Activated CD4-positive, alpha-beta T cell treated with anti-CD3 and anti-CD28 coated beads, Interleukin-2, amount 50 U/mL, for 1 hour (primary cell): ENCODE measurements at places on chromosomes 2 and 18.

DNA sequence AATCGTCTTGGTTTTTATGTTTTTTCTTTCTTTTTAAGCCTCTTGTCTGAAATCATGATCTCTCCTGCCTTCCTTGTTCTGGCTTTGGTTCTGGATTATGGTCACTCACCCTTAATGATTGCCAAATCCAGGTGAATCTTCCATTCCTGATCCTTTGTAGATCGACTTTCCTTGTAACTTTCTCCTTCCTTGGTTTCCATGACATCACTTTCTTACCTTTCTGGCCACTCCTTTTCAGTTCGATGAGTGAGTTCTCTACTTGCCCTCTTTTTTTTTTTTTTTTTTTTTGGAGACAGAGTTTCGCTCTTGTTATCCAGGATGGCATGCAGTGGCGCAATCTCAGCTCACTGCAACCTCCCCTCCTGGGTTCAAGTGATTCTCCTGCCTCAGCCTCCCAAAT, 139.1 kb upstream of the LTBP1 start:
- no peak for DNase-seq

- DNase-seq: no peak
Observed at GRCh38 chr18:46449499-46449898, 207.5 kb downstream of the LOXHD1 start.

DNA sequence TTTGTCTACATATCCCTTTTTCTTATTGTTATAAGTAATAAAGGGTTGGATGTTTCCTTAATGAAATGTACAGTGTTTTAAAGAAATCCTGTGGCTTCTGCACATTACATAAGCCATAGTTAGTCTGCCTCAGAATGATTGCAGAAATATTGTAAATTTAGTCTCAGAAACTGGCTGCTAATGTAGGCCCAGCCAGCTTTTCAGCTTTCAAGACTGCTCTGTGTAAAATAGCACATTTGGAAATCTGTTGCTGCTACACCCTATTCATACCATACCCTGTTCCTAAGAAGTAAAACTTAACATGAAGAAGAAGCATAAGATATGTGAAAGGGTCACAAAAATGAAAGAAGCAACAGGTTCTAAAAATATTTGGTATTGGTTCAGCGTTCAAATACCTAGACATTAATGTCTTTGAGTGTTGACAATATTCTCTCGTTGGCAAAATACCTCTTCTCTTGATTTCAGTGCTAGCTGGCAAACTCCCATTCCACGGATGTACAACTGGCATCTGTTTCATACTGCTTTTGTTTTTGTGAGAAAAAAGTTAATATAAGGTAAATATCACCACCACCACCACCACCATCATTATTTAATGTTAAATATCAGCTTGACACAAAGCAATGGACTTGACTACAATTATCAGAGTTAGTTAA, 19.2 kb upstream of the NCKAP1 start:
- DNase-seq: no peak

DNA sequence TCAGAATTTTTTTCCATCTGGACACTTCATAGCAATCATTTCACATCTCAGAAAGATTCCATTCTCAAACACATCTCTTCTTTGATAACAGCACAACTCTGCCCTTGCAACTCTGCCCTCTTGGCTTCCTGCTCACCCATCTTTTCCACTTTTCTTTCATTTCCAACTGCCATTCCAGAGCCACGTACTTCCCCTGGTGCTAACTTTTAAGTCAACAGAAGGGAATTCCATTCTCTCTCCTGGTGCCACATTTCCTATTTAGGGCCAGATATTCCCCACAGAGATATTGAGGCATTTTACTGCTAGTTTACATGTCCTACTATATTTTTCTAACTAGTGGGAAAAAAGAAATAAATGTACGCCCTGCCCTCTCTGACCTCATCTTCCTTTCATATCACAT, 590.2 kb downstream of the ARHGAP15 start:
- no peak for DNase-seq

DNA sequence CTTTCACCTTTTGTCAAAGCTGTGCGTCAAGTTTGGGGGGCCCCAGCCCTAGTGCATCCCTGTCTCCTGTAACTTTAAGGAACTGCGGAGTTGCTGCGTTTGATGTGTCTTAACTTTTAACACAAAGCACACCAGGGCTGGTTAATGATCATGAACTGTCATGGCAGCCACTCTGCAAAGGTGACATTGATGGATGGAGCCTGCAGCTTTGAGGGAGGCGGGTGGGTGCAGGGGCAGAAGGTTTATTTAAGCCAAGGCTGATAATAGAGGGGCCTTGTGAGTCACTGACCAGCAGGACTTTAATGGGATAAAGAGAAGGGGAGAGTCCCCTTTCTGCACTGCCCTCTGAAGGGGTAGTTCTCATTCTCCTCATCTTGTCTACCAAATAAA, 190.2 kb upstream of the GATA6 start:
- no peak for DNase-seq

DNA sequence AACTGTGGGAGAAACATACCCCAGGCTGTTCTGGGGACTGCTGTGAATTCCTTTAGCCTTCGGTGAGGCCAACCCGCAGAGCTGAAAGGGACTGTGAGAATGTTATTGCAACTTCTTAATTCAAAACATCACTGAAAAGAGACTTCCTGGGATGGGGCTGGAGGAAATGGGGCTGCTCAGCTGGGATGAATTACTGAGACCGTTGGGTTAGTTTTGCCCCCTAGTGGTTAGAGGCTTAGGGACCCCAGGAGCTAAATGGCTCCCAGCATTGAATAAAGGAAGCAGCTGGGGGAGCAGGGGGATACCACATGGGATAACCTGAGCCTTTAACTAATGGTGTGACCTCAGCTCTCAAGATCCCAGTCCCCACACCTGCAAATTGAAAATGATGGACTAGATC, 941.1 kb upstream of the FANCL start:
- DNase-seq: no peak

DNA sequence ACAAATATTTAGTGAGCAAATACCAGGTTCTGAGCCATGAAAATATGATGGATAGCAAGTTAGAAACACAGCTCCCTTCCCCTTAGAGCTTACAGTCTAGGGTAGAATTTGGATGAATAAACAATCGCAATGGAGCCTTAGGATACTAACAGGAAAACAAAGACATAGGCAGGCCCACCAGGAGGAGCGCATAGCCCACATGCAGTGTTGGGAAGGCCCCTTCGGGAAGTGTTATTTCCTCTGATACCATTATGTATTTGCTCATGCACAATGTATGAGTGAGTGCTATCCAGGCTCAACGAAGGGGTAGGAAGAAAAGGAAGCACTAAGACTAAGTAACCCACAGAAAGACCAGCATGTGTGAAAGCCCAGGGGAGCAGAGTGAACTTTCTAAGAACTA, 54.0 kb downstream of the RAB27B start:
- DNase-seq: no peak

DNA sequence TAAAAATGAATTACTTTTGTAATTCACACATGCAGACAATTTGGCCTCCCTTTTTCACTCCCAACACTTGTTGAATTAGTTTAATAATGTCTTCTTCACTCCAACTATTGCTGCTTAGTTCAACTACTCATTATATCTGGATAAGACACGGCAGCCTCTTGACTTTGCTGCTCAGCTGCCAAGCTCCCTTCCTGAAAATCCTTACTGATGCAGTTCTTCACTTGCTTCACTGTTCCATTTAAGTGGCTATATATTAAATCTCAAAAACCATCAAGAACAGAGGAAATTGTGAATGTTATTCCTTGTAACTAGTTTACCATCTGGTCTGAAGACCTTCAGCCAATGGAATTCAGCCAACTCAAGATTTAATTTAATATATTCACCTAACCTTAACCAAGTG, 127.1 kb downstream of the NCOA1 start:
- DNase-seq: no peak
